ENCODE measurements at places on chromosomes 11 and 22.

- no peak for DNase-seq
Measured at GRCh38 chr11:30893318-30893717, 307.2 kb upstream of the MPPED2 start.

- peak; percentile 26 for DNase-seq
Measured at GRCh38 chr11:120281143-120281795, 41.3 kb downstream of the POU2F3 start.

DNA sequence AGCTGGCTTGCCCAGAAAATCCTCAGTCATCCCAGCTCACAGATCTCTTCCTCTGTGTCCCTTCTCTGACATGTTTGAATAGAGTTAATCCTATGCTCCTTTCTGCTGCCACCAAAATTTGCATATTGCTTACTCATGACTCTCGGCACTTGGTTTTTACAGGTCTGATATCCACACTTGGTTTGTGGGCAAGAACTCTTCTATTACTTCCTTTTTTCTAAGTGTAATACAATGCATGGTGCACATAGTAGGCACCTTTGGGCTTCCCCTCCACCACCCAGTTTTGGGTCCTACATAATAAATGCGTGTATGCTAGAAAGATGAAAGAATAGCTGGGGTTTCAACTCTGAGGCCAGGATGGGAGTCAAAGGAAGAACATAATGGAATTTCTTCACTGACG is 69.7 kb upstream of the GRK3 start:
- no peak for DNase-seq

DNA sequence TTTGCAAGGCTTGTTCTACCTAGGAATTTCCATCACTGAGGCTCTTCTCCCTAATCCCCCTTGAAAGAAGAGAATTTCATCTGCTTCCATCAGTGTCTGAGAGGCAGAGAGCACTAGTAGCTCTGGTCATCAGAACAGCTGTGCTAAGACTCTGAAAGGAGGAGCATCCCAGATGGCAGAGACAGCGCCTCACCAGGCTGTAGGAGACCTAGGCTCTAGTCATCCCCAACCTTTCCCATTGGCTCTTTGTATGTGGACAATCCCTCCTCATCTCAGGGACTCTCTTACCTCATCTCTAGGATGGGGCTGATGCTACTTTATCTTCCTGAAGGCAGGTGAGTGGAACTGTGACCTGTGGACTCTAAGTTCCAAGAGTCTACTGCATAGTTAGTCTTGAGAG is 8.8 kb upstream of the OR9I1 start:
- DNase-seq = no peak

DNA sequence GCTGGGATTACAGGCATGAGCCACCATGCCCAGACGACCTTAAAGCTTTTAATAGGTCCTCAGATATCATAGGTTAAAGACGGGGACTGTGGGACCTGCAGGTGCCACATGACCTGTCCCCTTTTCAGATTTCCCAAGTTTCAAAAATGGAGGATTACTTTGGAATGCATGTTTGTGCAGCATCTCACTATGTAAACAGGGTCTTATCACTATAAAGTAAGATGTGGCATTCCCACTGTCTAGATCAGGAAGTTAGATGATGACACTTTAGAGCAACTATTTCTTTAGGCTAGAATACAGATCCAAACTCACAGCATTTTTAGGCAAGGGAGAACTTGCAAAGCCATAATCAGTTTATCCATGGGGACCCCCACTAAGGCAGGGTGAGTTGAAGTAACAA is 92.8 kb downstream of the USP35 start:
- no peak for DNase-seq

DNA sequence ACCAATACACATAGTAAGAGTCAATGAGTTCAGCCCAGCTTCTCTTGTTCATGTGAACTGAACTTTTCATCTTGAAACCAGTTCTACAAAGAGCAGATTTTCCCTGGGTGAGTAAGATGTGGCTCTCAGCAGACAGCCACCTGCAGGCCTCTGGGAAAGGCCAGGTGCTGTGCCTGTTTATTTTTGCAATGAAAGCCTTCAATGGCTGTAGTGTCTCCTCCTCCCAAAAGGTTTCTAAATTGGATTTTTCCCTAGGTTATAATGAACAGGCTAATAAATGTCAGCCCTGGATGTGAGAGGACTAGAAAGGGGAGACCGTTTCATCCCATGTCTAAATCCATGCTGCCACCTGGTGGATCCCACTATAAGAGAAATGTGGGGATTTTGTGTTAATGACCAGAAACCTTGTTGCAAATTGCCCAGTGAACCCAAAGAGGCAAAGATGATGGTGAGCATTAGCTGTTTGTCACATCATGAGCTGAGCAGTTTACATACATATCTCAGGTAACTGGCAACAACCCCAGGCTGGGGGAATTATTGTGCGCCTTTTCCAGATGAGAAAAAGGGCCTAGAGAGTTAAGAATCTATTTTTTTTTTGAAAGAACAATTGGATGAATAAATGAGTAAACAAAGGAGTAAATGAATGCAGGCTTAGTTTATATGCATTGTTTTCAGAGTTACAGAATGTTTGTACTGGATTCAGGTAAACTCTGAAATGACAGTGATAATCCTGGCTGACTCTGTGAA is 12.7 kb downstream of the C11orf91 start:
- no peak for DNase-seq

DNA sequence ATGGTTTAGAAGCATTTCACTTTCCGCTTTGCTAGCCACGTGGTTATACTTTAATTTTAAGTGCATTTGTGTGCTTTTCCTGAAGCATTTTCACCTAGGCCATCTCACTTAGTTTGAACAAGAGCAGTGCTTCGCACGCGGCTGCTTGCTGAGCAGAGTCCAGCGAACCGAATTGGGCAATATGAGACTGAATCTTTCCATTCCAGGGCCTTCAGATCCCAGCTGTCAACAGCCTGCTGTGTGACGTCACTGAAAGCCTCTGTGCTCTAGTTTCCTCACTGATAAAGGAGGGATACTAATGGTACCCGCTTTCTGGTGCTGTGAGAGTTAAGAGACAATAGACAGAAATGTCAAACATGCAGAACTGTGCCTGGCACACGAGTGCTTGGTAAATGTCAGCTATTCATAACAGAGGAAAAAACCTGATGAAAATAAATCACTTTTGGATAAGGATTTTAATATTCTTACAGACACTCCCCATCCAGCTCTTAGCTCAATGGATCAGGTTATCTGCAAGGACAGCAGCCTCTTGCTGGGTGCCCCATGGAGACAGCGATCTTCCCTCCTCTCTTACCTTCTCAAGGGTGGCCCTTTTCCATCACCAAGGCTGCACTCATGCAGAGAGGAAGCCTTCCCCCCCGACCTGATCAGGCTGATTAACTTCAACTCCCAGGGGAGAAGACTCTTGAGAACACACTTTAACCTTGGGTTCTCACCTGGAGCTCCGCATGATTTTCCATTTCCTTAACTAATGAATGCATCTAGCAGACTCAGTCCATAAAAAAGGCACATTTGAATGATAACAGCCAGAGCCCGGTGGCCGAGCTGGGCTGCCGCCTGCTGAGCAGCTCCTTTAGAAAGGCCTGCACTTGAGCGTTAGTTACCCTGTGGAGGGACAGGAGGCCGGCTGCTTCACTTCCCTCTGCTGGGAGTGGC is 3.5 kb upstream of the GLB1L3 start:
- no peak for DNase-seq

DNA sequence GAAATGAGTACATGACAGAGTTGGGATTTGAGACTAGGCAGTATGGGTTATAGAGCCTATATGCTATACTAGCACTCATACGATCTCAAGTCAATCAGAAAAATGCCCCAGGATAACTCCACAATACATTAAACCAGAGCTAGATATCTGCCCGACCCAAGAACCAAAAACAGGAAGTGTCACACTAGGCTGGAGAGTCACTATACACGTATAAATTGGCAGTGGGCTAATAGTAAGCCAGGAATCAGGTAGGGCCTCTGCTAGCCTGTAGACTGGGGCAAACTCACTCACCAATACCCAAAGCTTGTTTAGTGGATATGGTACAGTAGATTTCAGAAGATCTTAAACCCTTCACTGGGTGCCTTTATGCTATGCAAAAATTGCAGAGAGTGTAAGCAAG is 16.2 kb upstream of the EIF4G2 start:
- DNase-seq = no peak

- peak; percentile 96 for DNase-seq
Measured at GRCh38 chr22:49970528-49971231, 10.1 kb downstream of the PIM3 start.

DNA sequence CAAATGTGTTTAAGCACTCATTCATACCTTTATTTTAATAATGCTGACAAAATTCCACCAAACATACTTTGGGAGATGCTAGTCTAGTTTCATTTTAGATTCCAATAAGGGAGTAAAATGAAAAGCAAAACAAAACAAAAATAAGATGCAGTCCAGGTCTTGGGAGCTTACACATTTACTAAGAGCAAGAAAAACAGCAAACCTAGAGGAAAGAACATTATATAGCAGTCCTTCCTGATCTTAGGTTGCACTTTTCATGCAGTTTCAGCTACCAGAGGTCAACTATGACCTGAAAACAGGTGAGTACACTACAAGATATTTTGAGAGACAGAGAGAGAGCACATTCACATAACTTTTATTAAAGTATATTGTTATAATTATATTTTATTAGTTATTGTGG is 1100.9 kb downstream of the DLG2 start:
- no peak for DNase-seq

DNA sequence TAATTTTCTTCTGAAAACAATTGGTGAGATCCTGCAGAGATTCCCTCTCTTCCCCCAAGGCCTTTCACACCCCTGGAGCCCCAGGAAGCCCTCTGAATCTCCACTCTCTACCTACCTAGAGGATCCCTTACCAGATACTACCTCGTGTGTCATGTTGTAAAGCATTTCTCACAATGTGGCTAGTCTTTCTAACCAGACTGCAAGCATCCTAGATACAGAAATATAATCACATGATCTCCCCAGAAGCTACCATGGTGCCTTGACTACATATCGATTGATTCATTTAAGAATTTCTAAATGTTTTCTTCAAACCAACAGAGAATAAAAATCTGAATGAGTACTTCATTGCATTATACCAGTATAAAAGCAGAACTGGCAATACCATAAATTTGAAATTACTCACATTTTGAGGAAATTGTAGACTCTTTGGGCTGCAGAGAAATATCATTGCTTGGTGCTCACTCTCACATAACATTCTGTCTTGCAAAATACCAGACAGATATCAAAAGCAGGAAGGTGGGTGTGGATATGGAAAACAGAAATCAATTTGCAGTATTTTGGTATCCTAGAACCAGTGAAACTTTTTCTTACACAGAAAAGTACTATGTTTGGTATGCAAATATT is 113.5 kb downstream of the MAML2 start:
- DNase-seq = no peak

DNA sequence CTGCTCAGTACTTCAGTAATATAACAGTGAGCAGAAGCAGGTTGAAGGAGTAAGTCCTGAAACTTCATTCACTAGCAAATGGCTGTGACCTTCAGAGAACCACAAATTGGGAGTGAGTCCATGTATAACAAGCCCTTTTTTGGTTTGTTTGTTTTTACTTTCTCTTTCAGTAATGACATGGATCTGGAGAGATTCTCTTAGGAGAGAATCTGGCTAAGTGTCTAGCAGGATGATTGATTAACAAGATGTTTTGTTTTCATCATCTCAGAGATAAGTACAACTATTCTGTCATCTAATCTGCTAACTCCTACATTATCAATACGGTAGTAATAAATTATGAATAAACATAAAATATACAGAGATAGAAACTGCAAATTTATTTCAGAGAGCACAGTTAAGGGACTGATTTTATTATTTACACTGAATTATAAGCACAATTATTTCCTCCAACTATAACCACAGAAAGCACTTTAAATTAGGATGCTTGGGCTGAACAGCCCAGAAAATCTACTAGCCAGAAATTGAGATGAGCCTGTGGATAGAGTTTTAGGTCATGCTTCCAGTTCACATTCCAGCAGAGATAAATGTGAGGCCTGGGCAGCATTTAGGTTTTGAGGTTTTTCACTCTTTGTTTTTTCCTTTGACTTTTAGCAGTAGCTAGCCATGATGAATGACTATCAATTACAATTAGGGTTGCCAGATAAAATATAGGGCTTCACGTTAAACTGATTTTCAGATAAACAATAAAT is 429.3 kb upstream of the FAT3 start:
- no peak for DNase-seq

DNA sequence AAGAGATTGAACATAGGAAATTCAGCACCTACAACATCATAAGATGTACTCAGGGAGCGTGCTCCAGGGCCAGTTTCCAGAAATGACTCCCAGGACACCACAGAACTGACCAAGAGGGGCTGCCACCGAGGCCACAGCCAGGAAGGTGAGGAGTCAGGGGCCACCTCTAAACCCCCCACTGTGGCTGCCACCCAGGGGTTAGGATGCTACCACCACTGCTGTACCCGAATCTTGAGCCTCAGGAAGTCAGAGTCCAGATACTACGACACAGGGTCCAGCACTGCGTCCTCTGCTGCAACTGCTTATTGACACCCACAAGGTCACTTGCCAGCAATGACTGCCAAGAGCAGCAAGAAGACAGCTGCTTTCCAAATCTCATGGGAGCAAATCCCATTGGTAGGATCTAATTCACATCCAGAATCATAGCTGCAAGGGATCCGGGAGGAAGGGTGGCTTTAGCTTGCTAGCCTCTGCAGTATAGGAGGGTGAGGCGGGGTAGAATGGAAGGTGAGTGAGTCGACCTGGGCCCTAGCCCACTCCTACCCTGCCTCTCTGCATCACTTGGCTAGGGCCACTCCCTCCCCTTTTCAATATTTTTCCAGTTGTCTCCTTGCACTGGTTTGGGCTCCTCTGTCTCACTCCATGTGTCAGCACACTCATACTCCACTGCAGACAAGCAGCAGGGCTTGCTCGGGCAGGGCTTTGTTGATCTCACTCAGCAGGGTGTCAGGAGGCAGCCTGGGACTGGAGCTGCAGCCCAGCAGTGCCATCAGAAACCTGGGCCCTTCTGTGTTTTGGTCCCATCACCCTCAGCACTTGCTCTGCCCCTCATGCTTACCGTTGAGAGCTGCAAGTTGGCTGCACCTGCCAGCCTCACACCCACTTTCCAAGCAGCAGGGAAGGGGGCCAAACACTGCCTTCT is 18.1 kb upstream of the CYTH4 start:
- DNase-seq = no peak

DNA sequence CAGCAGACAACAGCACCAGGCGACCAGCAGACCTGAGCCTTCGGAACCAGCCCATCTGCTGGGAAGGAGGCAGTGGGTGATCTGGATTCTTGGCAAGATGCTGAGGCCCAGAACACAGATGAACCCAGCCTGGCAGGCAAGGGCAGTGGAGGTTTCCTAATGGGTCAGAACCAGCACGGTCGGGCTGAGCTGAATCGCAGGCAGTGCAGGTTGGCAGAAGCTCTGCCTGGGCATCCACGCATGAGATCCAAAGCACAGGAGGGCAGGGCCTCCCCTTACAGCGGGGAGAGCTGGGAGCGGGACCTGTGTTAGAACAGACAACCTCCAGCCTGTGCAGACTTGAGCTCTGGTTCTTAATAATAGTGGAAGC is 47.5 kb downstream of the DSCAML1 start:
- DNase-seq = no peak

DNA sequence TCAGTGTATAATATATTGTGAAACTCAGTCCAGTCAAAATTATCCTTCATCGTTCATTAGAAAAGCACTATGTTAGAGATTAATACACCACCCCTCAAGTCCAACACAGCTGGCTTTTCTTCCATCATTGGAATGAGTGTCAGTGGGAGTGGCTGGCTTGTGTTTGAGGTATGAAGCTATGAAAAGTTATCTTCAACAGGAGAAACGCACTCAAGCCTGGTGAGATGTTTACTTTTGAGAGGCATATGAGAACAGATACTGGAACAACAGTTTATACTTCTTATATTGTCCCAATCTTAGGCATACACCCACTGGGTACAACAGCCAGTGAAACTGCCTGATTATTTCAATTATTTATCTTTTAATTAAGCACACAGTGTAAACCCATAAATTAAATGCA is 34.3 kb downstream of the PLEKHB1 start:
- peak; percentile 29 for DNase-seq

All from stomach (tissue), 19 donors.